Stimulated activated CD4-positive, alpha-beta T cell treated with anti-CD3 and anti-CD28 coated beads, TNF-alpha, amount 100 ng/mL, for 1 hour (primary cell): ENCODE measurements at places on chromosomes 11 and 22.

GRCh38 chr11:43467958-43468357 lies 109.2 kb downstream of the TTC17 start:
- DNase-seq, result no peak

- DNase-seq, result peak; percentile 45
Measured at GRCh38 chr22:37282385-37282677, at the start of gene CYTH4. TSS of gene CYTH4 (plus strand) at chr22:37282508. CDS start at chr22:37282570, 62 bp downstream.

- no peak for DNase-seq
Measured at GRCh38 chr11:24556693-24557092, 59.8 kb downstream of the LUZP2 start.

DNA sequence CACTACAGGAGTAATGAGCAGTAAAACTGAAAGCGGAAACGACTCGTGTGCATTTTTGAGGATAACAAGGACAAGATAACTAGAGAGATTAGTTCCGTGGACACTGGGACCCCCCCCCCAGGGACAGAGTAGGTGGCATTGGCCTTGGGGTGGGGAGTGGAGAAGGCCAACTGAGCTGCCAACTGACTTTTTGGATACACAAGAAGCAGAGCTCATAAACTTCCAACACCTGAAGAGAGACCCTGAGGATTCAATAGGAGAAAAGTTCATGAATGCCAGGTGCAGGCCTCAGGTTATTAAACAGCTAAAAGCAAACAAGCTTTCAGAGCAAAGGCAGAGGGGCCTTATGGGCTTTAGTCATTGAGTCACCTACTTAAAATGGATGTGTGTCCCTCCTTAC lies 17.6 kb upstream of the PRSS23 start:
- DNase-seq, result no peak

DNA sequence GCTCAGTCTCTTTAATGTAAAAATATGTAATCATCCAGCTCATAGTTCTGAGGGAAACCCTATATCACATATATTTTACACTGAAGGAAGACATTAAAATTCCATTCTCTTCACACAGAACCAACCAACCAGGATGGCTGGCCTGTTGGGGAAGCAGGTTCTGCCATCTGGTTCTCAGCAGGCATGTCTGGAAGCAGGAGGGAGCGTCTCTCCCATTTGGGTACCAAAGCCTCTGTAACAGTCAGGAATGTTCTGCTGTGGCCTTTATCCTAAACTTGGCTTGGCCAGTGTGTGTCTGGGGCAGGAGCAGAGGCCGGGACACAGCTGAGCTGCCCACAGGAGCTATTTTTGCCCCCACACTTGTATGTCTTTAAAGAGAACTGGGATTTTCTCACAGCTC lies 29.2 kb downstream of the SGSM3 start:
- DNase-seq, result no peak

- no peak for DNase-seq
Measured at GRCh38 chr11:117199053-117199915, at the start of gene TAGLN. TSS of gene TAGLN (plus strand) at chr11:117199370. CDS start at chr11:117203014, 3,644 bp downstream.

DNA sequence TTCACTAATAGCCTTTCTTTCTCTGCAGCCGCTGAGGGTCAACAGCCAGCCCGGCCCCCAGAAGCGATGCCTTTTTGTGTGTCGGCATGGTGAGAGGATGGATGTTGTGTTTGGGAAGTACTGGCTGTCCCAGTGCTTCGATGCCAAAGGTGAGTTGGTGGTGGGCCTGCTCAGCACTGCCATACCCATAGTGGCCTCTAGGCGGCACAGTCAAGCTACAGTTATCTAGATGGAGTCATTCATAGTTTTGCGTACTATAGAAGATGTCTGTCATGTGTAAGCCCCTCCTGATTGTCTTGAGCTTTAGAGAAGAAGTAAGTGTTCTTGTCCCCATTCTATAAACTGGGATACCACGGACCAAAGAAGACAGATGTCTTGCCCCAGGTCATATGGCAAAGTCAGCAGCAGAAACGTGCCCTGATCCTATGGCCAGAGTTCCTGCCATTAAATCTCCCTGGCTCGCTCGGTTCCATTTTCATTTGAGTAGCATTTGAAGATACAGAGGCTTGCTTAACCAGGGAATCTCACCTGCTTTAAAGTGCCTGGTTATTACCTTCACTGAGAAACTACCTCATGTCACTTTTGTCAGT lies 42.1 kb upstream of the CRTAM start:
- peak; percentile 33 for DNase-seq

- DNase-seq, result no peak
Measured at GRCh38 chr22:34866495-34867131, 199.3 kb upstream of the ISX start.

DNA sequence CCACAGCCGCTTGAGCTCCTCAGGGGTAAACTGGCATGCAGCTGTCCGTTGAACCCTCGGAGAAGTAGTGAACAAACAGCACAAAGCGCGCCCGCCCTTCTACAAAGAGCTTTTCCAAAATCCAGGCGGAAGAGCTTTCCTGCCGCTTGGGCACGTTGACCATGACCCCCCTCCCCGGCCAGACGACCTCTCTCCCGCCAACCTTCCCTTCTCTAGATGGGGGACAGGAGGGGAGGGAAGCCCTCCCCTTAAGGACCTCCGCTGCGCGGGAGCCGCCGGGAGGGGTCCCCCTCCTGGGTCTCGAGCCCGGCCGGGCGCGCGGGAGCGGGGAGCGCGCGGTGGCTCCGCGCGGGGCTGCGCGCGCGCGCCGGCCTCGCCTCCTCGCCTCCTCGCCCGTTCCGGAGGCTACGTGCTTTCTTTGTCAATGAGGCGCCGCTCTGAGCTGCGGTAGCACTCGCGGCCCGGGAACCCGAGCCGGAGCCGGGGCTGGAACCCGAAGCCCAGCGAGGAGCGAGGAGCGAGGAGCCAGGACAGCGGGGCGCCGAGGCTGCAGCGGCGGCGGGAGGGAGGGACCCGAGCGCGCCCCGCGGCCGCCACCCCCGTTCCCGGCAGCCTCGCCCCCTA lies 118.6 kb downstream of the HIPK3 start:
- DNase-seq, result no peak

DNA sequence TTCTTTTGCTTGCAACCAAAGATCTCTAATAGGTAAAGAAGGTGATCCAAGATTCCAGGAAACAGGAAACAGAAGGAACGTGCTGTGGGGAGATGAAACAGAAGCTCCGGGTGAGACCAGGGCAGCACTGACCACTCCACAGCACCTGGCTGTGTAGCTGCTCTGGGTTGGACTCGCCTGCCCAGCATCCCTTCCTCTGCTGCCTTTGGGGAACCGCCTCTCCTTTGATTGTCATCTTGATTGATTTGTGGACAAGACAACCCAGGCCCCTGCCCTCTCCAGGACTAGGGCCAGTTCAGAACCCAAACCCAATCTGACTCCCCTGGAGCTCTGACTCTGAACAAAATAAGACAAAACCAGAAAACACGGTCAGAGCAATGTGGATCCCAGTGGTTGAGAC lies 14.7 kb upstream of the APOBEC3A start:
- DNase-seq, result no peak

DNA sequence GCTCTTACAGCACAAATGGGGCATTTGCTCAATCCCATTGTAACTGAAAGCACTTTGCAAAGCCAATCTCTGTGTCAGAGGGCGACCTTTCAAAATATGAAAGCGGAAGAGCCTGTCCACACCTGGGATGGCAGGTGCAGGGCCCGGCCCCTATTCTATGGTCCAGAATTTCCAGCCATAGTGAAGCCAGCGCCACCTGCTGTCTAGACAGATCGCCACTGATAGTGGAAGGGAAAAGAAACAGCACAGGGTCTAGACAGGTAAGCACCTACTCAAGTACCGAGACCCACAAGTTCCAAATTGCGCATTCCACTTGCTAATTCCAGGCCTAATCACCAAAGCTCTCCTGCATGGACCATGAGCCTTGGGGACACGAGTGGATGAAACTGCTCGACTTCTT lies 141.4 kb downstream of the NTM start:
- DNase-seq, result no peak

GRCh38 chr22:17366830-17367229 lies 2.4 kb upstream of the CECR2 start:
- DNase-seq, result no peak
